ENCODE measurements at places on chromosomes 2 and 18.
A peak's percentile ranks its signal among the peaks of the same experiment; 100 is the strongest.

- DNase-seq: no peak
These were observed 43.6 kb upstream of the PXDN start for GRCh38 chr2:1787755-1788477.

GRCh38 chr2:44237221-44237620 is 38.1 kb upstream of the SLC3A1 start:
- DNase-seq: no peak

DNA sequence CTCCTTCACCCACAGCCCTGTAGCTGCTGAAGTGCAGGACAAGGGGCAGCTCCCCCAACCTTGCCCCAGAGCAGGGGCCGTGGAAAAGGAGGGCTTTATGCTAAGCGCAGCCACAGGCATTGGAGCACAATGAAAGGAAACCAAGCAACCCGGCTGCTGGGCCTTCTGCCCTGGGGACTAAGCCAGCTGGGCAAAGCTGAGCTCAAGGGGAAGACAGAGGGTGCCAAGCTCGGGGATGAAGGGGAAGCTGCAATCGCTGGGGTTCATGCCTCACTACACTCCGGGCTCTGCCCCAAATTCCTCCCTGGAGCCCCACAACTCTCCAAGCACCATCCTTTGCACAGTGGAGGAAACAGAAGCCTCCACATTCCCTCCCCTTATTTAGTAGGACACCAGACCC is 12.4 kb downstream of the SFXN5 start:
- DNase-seq: no peak

DNA sequence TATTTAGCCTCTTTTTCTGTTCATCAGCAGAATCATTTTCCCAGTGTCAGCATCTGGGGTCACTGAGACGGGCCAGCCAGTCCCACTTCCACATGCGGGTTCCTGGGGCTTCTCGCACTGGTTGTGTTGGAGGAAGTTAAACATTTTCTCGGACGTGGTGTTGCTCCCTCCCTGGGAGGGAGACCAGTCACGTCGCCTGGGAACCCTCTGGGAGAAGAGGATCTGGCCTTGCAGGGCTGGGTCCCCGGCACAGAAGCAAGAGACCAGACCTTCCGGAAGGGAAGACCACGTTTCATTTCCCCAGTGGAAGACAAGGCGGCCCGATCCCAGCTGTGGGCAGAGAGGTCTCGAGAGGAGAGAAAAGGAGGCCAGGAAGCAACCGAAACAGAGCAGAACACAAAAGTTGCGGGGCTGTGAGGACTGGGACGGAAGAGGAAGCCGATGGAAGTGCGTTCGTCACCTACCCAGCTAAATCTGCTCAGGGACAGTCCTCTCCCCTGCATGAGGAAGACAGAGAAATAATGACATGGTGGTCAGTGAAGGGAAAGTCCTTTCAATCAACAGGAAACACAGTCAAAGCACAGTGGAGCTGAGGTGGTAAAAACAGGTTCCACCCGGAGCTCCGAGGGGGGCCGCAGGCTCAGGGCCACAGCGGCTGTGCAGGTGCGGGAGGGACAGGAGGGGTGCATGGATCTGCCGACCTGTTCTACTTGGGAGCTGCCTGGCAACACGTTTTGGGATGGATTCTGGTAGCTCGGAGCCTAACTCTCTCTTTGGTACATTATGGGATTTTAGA is 144.4 kb downstream of the MBP start:
- no peak for DNase-seq

GRCh38 chr2:88281302-88282217 is 111.4 kb downstream of the THNSL2 start:
- no peak for DNase-seq

DNA sequence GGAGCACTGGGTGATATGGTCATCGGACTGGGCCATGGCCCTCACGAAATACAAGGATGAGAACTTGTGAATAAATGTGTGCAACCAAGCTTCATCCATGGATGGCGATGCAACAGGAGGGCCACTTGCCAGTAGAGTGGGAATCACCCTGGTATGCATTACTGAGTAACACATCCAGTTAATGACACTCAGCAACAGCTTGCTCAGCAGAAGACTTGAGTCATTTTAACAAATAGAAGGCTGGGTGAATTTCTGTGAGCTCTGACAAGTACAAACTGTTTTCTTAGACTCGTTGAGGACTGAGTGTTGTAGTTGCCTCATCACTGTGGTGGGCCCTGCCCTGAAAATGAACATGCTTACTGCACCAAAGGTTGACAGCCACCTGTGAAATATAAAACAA is 221.6 kb downstream of the NCKAP5 start:
- no peak for DNase-seq

DNA sequence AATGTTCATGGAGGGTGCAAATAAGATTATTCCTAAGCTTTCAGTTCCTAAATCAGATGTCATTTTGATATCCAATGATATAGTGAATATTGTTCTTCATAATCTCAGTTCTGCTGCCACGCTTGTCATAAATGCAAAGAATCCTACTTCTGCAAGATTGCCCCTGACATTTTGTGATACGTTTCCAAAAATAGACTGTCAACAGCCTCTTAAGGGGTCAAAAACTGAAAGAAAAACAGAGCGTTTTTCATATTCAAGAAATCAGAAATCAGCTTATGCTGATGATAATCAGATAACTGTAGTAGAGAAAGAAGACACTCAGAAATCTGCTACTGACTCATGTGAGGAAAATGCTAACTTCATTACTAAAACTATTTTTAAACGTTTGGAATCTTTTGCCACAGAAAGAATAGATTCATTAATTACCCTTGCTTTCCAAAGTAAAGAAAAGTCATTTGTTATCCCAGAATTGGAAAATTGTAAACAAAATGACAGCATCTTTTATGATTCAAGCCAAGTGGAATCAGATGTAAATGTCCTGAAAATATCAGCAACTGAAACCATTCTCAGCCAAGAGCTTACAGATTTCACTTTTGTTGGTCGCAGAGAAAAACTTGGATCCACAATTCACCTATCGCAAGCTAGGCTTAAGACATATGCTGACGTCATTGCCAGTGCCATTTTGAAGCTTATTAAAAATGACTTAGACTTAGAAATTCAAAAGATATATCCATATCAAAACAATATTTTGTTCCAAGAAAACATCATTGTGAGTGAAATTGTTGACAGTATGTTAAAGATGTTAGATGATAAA is 55.1 kb downstream of the FSIP2 start:
- no peak for DNase-seq

GRCh38 chr2:68756178-68756577 is 21.6 kb downstream of the ARHGAP25 start:
- DNase-seq: no peak

- DNase-seq: no peak
These were observed 62.0 kb downstream of the TMEM185B start for GRCh38 chr2:120161190-120161589.

- DNase-seq: no peak
These were observed 57.9 kb downstream of the COL4A3 start for GRCh38 chr2:227222292-227222691.

DNA sequence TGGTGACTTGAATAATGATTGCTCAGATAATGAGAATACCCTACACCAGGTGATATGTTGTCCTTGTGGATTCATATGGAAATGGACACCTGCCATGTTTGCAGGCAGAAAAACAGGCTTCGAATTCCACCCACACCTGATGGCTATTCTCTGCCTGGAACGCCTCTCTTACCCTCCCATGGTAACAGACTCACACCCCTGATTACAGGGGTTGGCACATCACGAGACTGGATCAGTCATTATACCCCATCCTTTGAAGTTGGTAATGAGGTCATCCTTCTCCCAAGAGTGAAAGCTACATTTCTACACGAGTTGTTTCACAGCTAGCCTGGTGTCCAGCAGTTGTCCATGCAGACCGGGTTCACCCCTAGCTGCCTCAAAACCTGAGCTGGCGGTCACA is 71.4 kb upstream of the MBOAT2 start:
- DNase-seq: no peak

GRCh38 chr2:24262421-24262970 is 87.6 kb downstream of the FAM228A start:
- no peak for DNase-seq

- peak; percentile 73 for DNase-seq
These were observed 229.1 kb upstream of the SLC14A2 start for GRCh38 chr18:45386041-45386655.

DNA sequence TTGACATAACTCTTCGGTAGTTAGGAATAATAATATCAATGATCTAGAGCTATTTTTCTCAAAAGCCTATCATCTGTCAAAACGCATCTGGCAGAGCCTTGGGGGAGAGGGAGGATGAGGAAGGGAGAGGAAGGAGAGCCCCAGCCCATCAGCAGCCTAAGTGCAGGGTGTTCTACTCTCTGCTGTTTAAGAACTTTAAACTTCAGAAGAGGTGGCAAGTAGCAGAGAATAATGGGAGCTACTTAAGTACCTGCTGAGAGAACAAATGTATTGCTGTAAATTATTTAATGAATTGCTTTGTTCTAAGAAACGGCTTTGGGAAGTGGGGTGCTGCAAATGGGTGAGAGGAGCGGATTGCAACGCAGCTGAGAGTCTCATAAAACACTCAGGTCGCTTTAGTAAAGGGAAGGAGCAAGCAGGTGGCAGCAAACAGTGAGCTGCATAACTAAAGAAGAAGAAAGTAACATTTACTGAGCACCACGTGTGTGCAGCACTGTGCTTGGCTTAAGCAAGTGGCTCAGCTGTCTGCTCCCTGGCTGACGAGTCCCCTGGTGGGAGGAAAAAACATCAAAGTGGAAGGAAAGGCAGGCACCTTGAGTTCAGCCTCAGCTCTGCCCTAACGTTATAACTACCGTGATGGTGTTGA is 26.3 kb upstream of the SH3RF3 start:
- DNase-seq: no peak

DNA sequence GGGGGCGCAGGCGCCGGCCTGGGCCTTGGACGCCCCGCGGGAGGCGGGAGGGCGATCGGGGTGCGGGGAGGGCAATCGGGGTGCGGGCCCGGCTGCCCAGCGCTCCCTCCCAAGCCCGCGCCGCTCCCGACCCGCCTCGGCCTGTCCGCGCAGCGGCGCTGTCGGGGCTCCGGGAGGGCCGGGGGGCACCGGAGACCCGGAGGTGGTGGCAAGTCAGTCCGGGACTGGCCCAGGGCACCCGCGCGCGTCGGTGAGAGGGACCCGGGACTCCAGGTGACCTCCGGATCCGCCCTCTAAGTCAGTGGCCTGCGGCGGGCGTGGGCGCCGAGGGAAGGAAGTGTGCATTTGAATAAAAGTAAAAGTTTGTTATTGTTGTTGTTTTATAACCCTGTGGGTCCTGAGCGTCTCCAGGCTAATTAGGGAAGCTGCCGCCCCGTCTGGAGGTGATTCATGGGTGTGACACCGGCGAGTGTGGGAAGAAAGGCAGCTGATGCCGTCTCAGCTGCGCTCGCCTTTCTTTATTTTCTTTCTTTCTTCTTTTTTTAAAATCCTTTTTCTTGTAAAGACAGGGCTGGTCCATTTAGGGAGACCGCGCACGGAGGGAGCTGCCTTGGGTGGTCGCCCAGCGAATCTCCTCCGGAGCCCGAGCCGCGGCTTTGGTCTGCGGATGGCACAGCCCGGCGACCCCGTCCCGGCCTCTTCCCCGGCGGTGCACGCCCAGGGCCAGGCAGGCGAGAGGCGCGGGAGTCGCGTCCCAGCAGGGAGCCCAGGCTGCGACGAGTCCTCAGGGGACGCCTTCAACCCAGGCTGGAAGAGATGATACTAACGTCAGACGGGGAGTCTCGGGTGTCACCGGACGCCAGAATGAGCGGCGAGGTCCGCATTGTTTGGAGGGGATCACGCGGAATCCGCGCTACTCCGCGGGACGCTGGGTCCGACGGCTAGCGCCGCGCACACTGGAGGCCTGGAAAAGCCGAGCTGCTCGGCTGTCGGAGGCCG is 627 bp upstream of the CRACDL start:
- DNase-seq: peak; percentile 12

DNA sequence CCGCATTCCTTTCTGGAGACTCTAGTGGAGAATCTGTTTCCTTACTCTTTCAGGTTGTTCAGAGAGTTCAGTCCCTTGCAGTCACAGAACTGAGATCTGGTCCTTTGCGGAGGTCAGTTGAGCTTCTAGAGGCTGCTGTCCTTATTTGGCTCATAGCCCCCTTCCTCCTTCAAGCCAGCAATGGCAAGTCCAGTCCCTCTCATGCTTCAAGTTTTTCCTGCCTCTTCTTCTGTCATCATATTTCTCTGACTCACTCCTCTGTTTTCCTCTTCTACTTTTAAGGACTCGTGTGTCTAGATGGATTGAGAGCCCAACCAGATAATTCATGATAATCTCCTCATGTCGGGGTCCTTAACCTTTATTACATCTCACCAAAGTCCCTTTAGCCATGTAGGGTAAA is 173.5 kb upstream of the FOSL2 start:
- no peak for DNase-seq

DNA sequence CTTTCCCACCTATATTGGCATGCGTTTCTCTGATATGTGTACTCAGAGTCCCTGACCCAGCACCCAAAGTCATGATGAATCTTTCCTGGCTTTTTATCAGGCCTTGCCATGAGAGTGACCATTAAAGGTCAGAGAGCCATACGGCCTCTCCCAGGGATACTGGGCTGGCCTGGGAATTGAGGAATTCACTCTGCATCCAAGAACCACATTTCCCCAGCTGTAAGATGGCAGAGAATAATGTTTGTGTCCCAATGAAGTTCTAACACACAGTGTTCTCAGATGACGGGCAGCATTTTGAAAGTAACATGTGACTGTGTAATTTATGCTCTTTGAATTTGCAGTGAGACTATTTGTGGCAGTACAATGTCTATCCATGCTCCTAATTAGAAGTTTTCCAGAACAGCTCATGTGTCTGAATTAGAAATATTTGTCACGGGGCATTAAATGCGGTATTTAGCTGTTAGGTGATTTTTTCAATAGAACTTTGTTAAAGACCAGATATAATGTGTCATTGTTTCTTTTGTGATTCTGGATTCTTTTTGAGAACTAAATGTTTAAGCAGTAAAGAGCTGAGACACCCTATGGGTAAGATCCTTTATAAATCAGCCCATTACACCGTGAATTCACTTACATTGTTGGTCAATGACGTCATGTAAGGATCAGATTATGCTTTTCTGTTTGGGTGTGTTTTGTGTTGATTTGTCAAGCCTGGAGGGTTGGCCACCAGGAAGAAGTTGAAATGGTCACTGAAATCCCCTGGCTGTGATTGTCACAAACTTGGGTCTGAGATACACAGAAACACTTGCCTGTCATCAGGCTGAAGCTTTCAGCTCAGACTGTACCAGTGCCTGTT is 7.3 kb upstream of the SLC3A1 start:
- no peak for DNase-seq

- DNase-seq: no peak
These were observed 43.7 kb downstream of the FN1 start for GRCh38 chr2:215392164-215392563.

- DNase-seq: no peak
These were observed 678.6 kb upstream of the ZEB2 start for GRCh38 chr2:145198555-145198954.

DNA sequence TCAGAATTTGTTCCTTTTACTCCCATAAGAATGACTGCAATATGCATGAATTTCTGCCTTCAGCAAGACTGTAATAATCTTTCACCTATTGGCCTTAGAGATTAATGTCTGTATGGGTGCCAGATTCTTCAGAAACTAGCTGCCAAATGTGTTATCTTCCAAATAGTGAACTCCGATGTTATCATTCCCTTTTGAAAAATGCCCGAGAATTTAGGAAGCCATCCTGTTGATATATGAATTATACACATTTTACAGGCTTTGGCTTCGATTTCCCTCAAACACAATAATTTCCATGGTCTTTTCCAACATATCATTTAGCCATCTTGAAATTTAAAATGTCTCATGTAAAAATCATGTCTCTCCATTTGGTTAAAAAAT is 101.5 kb downstream of the ZNF521 start:
- no peak for DNase-seq
